NCI-H1048 (cell line): ENCODE measurements at places on chromosomes 11 and 22.

GRCh38 chr11:93517611-93518010, 25.6 kb downstream of the SMCO4 start:
- no peak for DNase-seq

DNA sequence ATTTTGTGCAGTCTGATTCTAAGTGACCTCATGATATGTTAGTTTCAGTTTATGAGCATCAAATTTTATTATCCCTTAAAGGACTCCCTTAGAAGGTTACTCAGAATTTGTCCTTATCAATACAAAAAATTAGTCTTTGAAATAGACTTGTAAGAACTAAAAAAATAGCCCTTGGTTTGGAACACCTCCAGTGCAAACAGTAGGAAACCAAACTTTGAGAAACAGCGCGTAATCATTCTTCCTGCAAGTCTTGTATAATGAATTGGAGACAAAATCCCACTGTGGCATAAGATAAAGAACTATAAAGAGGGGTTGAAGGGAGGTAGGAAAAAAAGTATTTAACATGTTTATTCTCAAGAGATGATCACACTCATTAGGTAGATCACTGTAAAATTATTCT, 10.8 kb upstream of the MSANTD4 start:
- DNase-seq, result no peak

DNA sequence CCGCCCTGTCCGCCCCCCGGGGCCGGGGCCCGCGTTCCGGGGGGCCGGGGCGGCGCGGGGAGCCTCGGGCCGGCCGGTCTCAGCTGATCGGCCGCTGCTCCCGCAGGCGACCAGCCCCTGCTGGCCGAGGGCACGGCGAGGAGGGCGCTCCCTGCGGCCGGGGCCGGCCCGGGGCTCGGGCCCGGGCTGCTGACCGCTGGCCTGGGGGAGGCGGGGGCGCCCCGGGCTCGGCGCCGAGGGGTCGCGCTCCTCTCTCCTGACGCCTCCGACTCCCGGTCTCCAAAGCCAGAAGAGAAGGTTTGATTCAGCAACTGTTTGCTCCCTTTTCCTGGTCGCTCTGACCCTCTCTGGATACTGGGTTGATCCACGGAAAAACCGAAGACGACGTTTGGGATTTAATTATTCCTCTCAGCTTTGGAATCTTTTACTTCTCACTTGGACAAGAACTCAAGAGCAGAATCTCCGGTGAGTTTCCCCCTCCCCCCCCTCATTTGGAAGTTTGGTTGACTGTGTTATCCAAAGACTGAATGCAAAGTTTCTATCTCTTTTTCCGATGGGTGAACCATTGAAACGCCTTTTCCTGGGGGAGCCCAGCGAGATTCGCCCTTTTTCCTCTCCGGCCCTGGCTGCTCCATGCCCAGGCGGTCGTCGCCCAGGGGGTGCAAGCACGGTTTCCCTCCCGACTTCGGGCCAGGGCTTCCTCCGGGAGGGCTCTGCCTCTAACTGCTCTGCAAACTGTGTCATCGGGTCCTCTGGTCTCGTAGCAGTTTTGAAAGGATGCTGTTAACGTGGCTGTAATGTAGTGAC, 725 bp downstream of the KDM2A start:
- no peak for DNase-seq

DNA sequence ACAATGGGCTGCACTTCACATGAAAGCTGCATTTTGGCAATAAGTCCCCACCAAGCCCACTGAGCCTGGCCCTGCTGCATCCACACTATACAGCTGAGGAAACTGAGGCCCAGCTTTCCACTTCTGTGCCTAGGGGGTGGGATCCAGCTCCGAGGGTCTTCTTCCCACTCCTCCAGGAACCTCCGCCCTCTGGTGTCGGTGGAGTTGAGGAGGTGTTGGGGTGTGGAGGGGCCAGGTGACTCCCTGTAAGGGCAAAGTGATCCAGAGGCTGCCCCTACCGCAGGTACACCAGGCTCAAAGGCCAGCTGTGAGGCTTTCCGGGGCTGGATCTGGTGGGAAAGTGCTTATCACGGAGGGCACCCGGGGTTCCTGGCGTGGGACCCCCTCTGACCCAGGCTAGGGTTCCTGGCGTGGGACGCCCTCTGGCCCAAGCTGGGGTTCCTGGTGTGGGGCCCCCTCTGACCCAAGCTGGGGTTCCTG, 125.0 kb downstream of the KCNQ1 start:
- no peak for DNase-seq

DNA sequence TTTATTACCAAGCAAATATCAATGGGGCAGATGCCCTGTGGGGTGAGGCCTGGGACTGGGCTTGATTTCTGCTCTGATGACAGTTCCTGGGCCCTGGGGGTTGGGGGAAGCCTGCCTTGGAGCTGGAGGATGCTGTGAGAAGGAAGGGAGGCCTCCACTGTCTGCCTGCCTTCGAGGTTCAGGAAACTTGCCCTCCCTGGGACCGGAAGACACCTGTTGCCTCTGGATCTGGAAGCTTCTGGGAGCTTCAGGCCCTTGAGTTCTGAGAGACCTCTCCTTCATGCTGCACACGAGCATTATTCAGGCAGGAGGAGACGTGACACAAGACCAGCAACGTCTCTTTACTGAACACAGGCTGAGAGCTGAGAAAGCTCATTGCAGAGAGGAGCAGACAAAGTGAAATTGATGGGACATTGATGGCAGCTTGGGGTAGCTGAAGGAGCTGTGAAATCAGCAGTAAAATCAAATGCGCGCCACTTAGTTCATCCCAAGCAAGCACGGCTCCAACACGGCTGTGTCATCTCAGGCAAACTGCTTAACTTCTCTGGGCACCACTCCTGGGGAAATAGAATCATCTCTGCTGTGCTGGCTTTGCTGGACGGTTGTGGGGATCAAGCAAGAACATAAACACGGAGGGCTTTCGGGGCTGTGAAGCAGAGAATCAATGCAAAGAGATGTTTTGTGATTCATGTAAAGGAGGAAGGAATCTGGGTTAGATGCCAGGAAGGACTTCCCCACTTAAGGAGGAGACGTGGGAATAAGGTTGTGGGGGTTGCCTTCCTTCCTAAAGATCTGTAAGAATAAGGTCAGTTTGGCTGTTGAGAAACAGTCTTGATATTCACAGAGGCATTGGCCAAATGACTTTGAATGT, 64.5 kb downstream of the TP53I11 start:
- no peak for DNase-seq

GRCh38 chr11:64881476-64881875, 3.1 kb upstream of the EHD1 start:
- no peak for DNase-seq

GRCh38 chr11:21636561-21636960, 556.3 kb upstream of the ANO5 start:
- DNase-seq, result no peak

GRCh38 chr11:69352715-69353319, 58.9 kb downstream of the MYEOV start:
- DNase-seq, result no peak

GRCh38 chr11:105177658-105178057, 38.1 kb upstream of the CARD18 start:
- DNase-seq, result no peak

DNA sequence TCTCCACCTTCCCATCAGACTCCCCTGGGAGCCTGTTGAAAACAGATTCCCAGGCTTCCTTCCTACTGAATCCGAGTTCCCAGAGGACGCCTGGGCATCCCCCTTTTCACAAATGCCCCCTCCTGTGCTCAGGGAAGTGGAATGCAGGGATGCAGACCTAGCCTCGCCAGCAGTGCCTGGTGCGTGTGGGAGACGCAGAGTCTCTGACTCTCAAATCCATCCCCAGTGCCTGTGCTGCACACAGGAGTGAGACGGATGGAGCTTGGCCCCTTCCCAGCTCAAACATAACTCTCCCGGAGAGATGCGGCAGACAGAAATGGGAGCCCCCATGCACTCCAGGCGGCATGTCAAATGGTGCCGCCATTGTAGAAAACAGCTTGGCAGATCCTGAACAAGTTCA, 62.6 kb downstream of the CTTN start:
- DNase-seq, result no peak

GRCh38 chr22:17446698-17447097, 77.4 kb downstream of the CECR2 start:
- no peak for DNase-seq

DNA sequence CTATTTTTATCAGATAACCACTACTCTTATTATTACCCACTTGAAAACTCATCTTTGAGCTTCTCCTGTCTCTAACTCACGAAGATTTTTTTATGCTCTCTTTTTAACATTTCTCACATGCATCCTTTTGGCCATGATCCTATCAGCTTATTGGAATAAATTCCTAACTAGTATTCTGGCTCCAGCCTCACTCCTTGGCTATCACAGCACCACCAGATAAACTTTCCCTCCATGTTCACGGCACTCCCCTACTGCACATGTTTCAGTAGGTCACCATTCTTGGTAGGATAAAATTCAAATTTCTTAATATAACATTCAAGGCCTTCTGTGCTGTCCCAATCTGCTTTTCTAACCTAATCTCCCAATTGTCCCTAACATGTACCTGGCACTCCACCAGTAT, 186.6 kb upstream of the UBASH3B start:
- DNase-seq, result no peak

DNA sequence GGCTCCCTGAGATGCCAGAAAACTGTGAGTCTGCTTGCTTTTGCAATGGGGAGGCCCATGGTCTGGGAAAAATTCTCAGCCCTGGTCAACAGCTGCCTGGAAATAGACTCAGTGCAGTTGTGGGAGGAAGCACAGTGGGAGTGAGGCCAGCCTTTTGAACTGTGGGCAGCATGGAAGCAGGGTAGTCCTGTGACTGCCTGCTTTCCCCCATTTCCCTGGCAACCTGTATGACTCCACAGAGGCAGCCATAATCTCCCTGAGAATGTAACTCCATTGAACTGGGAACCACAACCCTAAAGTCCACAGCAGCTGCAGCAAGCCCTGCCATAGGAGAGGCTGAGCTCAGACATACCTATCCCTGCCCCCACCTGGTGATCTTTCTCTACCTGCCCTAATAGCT, 494.6 kb upstream of the FAT3 start:
- no peak for DNase-seq

DNA sequence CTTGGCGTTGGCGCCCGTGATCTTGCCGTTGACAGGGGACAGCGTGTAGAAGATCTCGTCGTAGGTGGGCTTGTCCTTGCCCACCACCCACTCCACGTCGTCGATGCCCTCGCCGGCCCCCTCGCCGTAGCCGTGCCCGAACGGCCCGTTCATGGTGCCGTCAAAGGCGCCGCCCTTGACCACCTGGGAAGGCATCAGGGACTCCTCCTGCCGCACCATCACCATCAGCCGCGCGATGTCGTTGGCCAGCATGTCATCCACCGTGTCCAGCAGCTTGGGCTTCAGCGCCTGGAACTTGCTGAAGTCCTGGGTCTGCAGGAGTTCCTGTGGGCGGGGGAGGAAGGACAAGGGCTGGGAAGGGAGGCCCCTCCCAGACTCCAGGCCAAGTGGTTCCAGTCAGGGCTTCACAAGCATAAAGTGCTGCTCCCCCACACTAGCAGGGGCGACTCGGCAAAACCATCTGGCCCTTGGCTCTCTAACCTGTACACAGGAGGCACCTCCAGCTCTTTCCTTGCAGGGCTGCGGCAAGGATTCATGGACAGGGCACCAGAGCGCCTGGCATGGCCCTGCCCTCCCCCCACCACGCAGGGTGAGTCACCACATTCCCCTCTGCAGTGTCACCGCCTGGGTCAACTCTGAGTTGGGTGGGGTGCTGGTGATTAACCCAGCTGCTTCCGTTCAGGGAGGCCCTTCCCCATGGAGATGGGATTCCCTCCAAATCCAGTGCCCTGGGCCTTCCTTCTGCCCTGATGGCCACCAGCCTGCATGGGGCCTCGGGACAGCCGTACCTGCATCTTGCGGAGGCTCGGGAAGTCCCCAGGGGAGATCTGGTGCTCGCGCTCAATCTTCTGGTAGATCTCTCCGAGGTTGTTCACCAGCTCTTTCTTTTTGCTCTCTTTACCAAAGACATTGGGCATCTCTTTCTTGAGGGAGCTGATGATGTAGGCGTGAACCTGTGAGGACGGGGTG, 10.4 kb upstream of the CDC42BPG start:
- no peak for DNase-seq

DNA sequence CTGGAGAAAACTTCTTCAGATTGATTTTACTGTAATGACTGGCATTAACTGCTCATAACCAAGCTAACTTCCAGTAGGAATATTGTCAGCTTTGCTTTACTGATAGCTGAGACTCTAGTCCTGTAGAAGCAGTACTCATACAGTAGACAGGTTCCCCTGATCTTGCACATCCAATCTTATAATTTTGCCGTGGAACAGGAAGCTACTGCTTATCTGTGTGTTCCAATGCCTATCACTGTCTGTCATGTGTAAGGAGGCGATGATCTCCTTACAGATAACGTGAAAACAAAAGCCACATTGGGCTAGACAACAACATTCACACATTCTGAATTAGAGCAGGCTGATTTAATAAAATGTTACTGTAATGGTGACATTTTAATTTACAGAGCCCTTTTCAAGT, 13.2 kb downstream of the HSD17B12 start:
- no peak for DNase-seq

GRCh38 chr11:122421702-122422101, 233.8 kb upstream of the UBASH3B start:
- DNase-seq, result no peak

DNA sequence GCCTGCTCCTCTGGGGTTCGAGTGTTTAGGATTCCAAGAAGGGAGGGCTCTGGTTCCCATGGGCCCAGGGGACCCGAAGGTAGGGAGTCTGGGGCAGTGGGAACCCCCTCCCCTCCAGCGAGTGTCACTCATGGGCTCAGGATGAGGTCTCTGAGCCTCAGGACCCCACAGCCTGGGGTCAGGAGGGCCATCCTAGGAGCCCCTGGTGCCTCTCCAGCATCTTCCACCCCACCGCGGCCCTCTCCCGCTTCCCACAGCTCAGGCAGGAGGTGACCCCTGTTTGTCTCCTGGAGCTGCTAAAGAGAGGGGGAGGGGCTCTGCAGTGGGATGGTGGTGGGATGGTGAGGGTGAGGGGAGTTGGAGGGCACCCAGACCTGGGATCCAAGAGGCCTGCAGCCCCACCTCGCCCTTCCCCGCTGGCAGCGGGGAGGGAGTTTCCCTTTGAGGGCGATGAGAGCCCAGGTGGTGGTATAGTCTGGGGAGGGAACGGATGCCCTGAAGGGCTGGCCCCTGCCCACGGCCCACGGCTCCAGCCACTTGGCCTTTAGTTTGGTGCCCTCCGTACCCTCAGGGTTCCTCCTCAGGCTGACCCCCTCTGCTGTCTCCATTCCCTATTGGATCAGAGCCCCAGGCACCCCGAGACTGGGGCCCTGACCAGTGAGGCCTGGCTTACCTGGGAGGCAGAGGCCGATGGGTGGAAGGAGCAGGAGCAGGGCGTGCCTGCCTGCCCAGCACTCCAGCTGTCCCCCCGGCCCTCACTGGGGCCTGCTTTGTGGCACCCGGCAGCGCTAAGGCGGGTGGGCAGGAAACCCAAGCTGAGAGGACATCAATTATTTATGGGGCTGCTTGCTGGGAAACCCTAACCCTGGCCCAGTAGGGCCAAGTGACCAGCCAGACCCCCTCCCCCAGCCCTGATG, 1.1 kb upstream of the CABP4 start:
- DNase-seq, result no peak

DNA sequence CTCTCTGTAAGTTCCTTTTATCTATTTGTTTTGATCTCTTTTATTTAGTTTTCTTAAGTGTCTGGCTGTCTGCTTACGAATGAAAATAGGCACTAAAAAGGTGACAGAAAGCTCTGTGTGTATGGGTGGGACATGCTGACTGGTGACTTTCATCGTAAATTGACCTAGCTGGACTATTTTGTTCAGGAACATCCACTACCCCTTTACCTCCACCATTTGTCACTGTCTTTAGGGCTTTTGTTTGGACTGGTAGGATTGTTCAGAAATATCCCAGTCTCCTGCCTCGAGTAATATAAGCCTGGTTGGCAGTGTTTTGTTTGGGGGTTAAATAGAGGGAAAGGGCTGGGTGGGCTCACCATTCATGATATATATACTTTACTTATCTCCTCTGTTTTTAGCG, 20.9 kb downstream of the EMSY start:
- DNase-seq, result no peak

- no peak for DNase-seq
These were observed 831.5 kb downstream of the TBC1D22A start for GRCh38 chr22:47593911-47594311.
